ENCODE measurements at places on chromosomes 16 and 17.

DNA sequence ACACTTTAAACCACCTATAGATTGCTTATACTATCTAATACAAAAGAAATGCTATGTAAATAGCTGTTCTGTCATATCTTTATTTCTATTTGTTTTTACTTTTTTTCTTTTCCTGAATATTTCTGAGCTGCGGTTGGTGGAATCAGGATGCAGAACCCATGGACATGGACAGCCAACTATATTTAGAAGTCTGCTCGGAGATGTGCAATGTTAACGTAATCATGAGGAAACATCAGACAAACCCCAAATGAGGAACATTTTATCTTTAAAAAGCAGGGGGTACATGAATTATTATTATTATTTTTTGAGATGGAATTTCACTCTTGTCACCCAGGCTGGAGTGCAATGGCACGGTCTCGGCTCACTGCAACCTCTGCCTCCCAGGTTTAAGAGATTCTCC, 31.4 kb upstream of the GHDC start:
- DNase-seq, result no peak

- no peak for DNase-seq
These were observed 3.1 kb downstream of the PRCD start for GRCh38 chr17:76542984-76543383.

- no peak for DNase-seq
These were observed 231.3 kb downstream of the ENGASE start for GRCh38 chr17:79305768-79306423.

GRCh38 chr17:39508987-39509386, 47.7 kb downstream of the CDK12 start:
- DNase-seq, result no peak

GRCh38 chr17:29687596-29687995, 64.9 kb upstream of the CORO6 start:
- DNase-seq, result no peak

DNA sequence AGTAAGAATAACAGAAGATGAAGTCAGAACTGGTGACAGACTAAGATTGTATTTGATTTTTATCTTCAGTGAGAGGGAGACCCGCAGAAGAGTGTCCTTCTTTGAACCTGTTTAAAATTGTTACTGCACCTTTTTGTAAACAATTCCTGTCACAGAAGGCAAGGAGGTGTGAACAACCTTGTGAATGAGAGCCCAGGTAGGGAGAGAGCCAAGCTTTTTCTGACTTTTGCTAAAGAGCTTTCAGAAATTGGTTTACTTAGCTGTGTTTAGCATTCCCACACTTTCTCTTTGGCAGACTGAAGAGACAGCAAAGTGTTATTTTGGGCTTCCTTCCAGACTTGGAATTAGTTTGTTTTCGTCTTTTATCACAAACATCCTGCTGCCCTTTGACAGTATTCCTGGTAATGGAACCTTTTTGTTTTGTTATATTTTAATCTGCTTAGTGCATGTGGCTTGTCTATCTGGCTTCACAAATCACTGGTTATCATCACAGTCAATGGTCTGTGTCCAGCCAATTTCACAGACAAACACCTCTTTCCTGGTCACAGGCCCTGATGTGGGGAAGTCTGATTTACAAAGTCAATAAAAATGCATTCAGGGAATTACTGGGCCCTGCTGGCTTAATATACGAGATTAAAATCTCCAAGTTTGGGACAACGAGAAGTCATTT, 85.7 kb upstream of the HS3ST2 start:
- DNase-seq, result no peak

DNA sequence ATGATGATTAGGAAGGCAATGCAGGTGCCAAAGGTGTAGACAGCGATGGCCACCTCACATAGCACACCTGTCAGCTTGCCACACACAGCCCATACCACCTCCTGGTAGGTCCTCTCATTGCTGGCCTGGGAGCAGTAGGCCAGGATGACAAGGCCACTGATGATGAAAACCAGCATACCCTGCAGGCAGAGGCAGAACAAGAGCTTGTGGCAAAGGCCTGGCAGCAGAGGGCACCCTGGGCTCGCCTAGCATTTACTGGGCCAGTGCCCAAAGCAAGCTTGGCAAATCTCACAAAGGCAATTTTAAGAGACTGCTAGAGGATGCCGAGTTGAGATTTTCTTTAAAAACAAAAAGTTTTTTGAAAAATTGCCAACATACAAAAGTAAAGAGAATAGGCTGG, 5.9 kb downstream of the SLC38A7 start:
- DNase-seq, result peak; percentile 10

GRCh38 chr16:84607061-84607460, 10.8 kb downstream of the COTL1 start:
- DNase-seq, result no peak

- DNase-seq, result no peak
These were observed 23.6 kb upstream of the DNAI2 start for GRCh38 chr17:74250324-74250995.

GRCh38 chr17:44280392-44280937, 12.5 kb upstream of the SLC4A1 start:
- DNase-seq, result no peak

GRCh38 chr17:40493697-40494096, 7.7 kb downstream of the TNS4 start:
- DNase-seq, result no peak

GRCh38 chr17:34110315-34110714, 144.8 kb upstream of the CCL2 start:
- no peak for DNase-seq

DNA sequence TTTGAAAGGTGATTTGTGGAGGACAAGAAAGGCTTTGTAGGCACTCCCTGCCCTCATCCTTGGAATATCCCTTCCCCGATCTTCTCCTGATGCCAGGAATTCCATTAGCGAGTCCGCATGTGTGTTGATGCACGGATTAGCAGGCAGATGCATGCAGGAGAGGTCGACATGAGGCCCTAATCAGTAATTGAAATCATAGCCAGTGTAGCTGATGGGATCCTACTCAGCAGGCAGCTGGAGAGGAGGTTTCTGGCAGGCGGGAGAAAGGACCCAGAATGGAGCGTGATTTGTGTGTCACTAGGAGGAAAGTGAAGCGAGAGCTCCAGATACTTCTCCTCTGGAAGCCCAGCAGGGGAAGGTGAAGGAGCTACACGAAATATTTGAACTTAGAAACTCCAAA, 196.3 kb upstream of the CDH11 start:
- no peak for DNase-seq

DNA sequence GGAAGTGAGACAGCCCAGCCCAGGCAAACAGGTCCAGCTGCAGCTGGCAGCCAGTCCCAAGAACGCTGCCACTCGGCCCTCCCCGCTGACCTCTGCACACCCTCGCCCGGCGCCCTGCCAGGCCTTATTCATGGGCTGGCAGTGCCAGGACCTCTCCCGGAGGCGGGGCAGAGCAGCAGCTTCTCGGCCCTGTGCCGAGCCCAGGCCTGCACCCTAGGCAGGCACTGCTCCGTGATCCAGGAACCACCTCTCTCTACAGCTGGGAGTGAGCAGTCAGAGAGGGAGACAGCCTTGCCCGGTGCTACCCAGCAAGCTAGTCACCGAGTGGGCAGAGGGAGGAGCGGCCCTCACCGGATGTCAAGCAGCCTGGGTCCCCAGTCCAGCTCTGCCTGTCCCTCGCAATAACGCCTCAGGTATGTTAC, 79.9 kb upstream of the CBX4 start:
- no peak for DNase-seq

DNA sequence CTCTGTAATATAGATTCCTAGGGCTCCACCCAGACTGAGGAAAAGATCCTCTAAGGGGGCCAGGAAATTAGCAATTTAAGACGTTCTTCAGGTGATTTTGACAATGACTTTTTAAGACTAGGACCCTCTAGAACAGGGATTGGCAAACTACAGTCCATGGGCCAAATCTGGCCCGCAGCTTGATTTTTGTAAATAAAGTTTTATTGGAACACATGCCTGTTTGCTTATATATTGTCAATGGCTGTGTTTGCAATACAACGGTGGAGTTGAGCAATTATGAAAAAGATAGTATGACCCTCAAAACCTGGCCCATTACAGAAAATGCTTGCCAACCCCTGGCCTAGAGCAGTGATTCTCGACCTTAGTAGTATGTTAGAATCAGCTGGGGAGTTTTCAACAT, 181.9 kb downstream of the SOX9 start:
- DNase-seq, result no peak

DNA sequence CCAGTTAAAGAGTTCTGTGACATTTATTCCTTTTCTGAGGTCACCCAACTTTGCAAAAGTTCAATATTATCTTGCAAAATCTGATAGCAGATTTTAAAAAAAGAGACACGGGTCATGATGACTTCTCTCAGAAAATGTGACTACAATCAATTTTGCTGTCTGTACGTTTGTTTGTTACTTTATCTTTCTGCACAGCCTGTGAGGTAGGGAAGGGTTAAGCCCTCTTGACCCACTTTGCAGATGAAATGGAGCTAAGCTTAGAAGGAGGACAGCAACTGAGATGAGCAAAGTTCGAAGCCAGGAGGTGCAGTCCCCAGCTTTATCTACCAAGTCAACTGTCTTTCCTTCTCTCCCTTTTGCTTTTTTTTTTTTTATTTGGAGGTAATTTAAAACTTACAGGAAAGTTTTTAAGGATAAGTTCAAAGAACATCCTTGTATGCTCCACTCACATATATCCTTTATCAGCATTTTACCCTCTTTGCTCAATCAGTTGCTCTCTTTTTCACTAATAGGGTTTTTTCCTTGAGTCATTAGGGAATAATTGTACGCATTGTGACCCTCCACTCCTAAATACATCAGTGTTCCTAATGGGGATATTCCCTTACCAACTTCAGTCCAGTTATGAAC, 86.8 kb downstream of the MSI2 start:
- DNase-seq, result no peak

- no peak for DNase-seq
These were observed 3.0 kb downstream of the PAQR4 start for GRCh38 chr16:2971985-2972784.

- no peak for DNase-seq
These were observed 208.1 kb upstream of the ASIC2 start for GRCh38 chr17:33501185-33501584.

DNA sequence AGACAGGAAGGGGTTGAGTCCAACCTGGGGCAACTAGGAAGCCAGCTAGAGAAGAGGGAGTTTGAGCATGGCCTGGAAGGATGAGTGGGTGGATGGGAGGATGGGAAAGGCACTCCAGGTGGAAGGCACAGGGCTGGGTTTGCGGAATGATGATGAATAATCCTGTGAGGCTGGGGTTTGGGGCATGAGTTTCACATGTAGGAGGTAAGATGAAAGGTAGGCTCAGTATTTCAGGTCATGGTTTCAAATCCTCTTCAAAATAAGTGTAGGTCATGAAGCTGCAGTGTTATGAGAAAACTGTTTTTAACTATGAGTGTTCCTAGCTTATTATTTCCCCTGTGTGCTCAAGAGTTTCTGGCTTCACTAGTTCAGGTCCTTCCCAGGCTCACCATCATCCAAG, 130.3 kb downstream of the SKAP1 start:
- peak; percentile 8 for DNase-seq

DNA sequence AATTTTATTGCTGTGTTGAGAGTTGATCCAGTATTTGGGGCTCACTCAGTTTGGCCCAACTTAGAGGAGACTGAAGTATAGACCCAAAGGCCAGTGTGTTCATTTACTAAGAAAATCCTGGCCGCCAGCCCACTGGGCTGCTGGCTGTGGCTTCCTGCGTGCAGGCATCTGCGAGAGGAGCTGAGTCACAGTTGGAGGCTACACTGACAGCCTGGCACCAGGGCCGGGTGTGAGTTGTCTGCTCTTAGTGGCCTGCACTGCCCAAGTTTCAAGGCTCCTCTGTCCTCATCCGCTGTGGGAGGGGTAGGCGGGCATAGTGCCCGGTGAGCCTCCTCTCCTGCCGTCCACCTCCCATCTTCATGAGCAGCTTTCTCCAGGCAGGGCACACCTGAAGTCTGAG, 54.2 kb downstream of the PLD6 start:
- DNase-seq, result peak; percentile 53

DNA sequence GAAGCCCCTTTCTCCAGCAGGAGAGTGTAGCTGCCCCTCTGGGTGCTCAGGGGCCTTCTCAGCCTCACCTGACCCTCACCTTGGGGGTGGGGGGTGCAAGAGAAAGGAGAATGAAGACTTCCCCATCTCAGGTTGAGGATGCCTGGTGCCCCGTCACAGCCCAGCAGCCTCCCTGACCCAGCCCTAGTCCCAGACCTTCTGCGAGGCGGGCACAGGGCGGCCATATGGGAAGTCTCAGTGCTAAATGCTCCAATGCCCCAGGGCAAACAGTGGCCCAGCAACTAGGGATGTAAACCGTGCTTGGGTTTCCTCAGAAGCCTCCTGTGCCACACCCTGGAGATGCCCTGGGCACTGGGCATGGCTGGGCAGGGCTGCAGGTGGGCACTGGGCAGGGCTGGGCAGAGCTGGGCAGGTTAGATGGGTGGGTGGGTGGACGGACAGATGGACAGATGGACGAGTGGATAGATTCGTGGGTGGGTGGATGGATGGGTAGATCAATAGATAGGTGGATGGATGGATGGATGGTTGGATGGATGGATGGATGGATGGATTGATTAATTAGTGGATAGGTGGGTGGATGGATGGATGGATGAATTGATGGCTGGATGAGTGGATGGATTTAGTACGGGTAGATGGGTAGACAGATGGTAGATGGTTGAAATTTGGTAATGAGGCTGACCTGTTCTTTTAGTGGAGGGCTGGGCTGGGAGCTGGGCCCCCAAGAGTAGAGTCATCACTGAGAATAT, 16.8 kb downstream of the TPSD1 start:
- no peak for DNase-seq

DNA sequence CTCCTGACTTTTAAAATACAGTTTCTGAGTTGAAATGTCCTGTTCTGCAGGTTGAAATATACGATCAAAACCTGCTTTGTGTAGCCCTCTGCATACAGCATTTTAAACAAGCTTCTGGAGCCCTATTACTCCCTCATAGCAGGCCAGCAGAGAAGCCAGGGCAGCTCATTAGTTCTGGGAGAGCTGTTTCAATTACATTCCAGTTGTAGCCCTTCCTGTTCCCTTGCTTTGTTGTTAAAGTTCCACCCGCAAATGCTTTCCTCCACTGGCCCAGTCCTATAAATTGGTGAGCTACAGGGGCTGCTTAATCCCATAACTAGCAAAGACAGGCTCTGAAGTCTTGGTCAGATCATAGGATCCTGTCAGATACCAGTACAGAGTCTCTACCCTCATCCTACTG, 162.5 kb downstream of the SLC39A11 start:
- DNase-seq, result no peak

DNA sequence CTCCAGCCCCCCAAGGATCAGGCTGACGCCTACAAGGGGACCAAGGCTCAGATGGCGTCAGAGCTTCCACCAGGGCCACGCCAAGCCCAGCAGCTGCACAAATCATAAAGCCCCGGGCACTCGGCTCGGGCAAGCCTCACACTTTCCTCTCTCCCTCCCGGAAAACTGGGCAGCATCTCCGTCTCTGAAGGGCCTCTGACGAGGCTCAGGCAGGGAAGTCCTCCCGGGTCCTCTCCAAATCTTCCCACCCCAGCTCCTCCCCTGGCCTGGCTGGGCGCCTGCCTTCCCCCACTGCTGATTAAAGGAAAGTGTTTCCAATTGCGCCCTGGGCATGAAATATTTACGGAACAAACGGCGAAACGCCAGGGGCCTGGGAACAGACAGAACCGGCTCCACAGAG, 38.5 kb downstream of the PIEZO1 start:
- DNase-seq, result no peak

GRCh38 chr17:21277332-21277731, 7.2 kb upstream of the MAP2K3 start:
- DNase-seq, result no peak

- no peak for DNase-seq
These were observed 33.4 kb upstream of the LONP2 start for GRCh38 chr16:48210747-48211146.

Measured in activated T-cell treated with anti-CD3 and anti-CD28 coated beads, Interleukin-2, amount 50 U/mL, for 72 hours (primary cell).